Neural progenitor cell (in vitro differentiated cells): ENCODE measurements at places on chromosomes 16 and 17.

GRCh38 chr17:17540935-17541639 lies 44.9 kb upstream of the RASD1 start:
- DNase-seq, result no peak

GRCh38 chr16:57303910-57304168 lies 19.4 kb upstream of the PLLP start:
- no peak for DNase-seq

GRCh38 chr16:67013823-67014633 lies 14.9 kb upstream of the CBFB start:
- peak; percentile 86 for DNase-seq

DNA sequence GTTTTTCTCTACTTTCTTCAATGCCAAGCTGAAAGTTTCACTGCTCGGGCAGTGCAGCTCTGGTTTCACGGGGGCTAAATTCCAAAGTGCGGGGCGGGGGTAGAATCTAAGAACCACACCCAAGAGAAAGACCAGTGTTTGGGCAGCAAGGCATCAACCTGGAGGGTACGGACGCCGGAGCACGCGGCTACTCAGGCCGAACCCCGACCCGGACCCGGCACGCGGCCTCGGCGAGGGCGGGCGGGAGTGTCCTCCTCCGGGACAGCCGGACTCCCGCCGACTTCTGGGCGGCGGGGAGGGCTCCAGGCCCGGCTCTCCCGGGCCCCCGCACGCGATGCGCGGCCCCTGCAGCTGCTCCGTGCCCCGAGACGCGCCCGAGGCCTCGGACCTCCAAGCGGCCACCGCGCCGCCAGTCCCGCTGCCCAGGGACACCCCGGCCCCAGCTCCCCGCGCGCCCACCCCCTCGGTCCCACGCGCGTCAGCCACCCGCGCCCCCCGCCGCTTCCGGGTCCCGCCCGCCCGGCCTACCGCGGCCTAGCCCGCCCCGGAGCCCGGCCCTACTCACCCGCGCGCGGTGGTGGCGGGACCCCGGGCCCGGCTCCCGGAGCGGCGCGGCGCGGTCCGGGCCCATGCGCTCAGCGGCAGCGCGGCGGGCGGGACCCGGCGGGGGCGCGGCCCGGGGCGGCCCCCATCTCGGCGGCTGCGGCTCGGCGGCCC lies 561 bp downstream of the AXIN1 start:
- peak; percentile 61 for DNase-seq

DNA sequence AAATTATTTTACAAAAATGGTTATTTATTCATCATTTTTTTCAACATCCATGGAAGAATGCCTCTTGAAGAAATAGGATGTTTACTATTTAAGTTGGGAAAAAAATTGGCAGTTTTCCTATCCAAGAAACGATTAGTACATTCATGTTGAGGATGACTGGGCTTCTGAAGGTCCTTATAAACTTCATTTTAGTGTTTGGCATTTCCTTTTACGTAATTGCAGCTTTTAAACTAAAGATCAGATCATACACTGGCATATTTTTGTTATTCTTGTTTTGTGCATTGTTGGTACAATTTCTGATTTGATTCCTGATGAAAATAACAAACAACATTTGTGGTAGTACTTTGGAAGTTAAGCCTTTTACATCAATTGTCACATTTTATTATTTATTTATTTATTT lies 11.5 kb downstream of the KCNJ16 start:
- no peak for DNase-seq

DNA sequence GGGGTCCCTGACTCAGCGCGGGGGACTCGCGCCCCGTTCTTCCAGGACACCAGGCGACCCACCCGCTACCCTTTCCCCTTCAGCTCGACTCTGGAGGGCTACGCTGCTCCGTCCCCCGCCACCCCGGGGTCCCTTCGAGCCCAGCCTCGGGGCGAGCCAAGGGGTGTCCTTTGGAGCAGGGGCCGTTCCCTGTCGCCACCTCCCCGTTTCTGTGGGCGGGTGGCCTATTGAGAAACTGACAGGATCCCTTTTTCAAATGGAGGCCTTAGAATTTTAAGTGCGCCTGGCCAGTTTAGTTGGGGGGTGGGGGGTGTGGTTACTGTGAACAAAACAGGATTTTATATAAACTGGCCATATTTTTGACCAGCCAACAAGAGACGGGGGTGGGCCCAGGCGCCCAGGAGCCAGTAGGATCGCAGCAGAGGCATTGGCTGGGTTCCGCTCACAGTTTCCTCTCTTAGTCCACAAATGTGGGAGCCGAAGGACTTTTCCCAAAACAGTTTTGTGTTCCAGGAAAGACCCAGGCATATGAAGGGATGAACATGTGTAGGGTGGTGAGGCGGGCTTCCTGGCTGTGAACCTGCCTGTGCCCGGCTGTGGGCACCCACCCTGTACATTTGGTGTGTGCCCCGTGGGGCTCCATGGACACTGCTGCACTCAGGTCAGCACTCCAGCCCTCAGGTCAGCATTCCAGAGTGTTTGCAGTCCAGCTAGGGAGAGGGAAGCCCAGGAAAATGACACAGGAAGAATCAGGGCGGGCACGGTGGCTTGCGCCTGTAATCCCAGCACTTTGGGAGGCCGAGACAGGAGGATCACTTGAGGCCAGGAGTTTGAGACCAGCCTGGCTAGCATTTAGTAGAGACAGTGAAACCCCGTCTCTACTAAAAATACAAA lies 722 bp upstream of the TIMP2 start:
- DNase-seq, result peak; percentile 45

- DNase-seq, result no peak
These were observed 17.9 kb downstream of the MYO18A start for GRCh38 chr17:29162082-29162908.

DNA sequence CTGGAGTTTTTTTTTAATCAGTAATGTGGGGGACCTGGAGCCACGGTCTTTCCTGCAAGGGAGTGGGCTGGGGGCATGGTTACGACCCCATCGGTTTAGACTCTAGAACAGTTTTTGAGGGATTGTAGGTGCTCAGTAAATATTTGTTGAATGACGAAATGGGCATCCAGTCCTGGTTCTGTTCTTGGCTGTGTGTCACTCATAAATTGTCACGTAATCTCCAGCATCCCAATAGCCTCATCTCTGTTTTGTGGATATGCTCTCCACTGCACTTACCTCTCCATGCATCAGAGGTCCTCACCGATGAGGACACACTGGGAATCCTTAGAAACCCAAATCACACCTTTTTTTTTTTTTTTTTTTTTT lies 497 bp upstream of the SLC38A7 start:
- no peak for DNase-seq

DNA sequence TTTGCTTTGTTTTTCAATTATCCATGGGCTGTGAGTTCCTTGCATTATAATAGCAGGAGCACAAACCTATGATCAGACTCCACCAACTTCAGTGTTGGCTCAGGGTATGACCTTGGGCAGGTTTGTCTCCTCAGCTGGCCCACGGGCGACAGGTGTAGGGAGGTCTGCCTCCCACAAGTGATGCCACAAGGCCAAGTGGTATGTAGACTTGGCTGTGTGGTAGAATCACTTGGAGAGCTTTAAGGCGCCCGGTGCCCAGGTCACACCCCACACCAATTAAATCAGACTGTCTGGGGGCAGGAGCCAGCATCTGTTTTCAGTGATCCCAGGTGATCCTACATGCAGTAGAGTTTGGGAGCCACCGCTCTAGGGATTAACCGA lies 153.4 kb downstream of the CLEC16A start:
- DNase-seq, result no peak

DNA sequence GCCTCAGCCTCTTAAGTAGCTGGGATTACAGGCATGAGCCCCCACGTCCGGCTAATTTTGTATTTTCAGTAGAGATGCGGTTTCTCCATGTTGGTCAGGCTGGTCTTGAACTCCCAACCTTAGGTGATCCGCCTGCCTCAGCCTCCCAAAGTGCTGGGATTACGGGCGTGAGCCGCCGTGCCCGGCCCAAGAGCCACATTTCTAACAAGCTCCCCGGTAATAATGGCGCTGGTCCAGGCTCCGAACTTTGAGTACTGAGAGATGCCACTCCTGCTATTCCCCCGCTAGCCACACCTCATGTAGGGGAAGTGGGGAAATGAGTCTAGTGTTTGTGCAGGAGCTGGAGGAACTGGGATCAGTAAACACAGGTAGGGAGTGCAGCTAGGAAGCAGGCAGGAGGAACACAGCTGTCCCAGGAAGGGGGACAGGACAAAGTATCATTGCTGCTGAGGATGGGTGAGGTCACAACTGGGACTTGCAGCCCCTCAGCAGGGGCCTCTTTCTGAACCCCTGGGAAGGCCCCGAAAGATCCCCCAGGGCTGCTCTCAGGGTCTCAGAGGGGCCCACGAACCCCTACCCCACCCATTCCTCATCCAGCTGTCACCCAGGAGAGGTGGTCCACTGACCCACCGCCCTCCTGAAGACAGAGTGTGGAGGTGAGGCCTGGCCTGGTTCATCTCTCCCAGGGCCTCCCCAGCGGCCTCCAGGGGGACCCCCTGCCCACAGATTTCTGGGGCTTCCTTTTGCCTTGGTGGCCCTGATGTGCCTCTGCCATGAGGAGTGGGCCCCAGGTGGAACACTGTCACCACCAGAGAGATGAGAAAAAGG lies 3.7 kb upstream of the KREMEN2 start:
- no peak for DNase-seq

DNA sequence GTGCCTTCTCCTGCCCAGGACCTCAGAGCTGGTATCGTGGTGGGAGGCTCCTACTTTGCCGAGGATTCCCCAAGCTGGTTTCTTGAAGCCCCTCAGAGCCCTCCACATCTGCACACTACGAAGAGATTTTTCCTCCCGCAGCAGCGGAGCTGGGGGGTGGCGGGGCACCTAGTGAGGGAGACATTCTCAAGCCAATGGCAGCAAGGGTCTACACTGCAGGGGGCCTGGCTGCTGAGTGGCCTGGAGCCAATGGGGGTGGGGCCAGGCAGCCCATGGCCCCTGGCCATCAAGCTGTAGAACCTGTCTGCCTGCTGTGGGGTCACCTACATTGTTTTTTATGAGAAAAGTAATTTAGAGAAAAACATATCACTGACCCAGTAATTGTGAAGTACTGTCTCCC lies 5.0 kb downstream of the SLC26A11 start:
- DNase-seq, result peak; percentile 22

DNA sequence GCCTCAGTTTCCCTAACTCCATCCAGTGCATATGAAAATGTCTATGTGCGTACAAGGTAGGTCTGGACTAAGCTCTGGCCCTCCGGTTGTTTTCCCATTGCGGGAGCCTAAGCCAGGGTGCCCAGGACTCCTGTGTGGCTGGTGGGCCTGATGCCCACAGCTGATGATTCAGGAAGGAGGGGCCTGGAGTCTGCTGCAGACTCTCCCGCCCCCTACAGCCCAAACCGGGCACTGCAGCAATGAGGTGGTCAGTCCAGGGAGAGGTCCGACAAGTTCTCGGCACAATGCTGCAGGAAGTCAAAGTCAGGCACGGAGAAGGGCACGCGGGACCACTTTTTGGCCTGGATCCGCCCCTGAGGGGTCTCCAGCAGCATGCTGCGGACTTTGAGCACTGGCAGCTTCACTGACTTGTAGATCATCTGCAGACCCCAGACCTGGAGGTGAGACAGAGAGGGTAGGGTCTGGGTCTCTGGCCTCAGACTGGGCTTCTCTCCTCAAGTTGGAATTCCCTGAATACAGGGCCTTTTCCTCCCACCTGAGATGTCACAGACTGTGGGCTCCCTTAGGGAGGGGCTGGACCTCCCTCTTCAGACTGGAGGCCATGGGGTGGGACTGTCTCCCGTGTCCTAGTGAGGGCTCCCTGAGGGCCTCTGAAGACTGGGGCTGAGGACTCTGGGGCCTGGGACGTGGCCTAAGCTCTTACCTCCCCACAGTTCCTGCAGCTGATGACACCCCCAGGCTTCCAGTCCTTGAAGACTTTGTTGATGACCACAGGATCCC lies 3.4 kb upstream of the ZNF385C start:
- peak; percentile 79 for DNase-seq

DNA sequence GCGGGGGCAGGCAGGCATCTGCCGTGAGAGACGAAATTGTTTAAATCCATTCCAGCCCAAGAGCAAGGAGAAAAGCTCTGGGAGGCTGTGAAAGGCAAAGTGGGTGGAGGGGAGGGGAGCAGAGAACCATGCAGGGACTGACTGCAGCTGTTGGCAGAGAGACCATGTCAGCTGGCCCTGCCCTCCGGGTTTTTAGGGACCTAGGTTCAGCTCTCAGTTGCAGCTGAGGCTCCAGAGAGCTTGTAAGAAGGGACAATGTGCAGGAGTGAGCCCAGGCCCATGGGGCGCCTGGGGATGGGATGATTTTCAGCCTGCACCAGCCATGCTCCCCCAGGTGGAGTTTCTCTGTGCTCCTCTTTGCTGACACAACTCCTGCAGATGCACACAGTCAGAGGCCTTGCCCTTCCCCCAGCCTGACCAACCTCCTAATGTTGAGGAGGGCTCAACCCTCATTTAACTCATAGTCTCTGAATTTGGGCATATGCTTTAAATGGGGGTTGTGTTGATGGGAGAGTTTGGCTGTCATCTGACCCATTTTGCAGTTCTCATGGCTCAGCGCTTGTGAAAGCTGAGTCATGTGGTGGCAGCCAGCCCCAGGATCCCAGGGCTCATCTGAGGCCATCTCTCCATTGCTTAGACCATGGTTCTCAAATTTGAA lies 70.9 kb downstream of the PLXDC1 start:
- peak; percentile 50 for DNase-seq

- DNase-seq, result peak; percentile 93
These were observed at the start of gene TOM1L1 for GRCh38 chr17:54900457-54901229. TOM1L1 (plus strand) TSS chr17:54900852; CDS start chr17:54900866, 14 bp downstream.

DNA sequence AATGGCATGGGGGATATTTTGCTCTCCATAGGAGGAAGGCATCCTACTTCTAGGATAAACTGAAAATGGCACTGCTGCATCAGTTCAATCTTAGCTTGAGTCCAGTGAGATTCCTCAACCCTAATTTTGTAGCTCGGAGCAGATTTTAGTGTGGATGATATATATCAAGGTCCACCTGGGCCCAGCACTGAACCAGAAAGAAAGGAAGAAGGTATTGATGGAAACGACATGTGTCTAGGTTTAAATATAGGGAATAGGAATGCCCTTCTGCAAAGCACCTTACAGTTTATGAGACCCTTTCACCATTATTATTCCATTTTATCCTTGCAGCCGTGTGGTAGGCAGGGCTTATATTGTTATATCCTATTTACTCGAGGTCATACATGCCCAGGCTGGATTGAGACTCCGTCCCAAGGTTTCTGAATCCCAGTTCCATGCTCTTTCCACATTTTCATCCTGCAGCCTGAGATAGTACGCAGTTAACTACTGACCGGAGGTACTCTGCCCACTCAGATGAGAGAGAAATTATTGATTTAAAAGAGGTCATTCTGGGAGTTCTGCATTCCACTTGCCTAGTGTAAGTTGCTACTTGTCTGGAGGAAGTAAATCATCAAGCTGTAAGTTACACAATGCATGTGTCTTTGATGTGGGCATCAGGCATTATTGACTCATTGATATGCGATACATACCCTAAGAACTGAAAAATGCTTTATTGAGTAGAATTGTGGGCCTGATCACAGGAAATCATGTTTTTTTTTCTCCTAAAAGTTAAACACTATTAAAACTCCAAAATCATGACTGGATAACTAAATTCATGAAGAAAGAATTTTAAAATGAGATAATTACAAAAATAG lies 10.1 kb downstream of the KRT39 start:
- DNase-seq, result no peak
